ENCODE measurements at places on chromosomes 5 and 9.
A peak's percentile ranks its signal among the peaks of the same experiment; 100 is the strongest.

- DNase-seq: no peak
Measured at GRCh38 chr5:74396913-74397622, 243.5 kb downstream of the ENC1 start.

GRCh38 chr5:139051392-139051791 lies 146.8 kb downstream of the SIL1 start:
- DNase-seq: no peak

DNA sequence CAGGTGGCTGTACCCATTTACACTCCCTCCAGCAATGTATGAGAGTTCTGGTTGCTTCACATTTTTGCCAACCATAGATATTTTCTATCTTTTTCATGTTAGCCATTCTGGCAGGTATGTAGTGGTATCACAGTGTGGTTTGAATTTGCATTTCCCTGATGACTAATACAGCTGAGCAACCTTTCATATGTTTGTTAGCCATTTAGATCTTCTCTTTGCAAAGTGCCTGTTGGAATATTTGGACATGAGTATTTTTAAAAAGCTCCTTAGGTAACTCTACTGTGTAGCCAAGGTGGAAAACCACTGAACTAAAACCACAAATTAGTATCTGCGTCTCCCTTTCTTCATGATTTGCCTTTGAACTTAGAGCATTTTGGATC lies 31.9 kb downstream of the IRF1 start:
- peak; percentile 67 for DNase-seq

DNA sequence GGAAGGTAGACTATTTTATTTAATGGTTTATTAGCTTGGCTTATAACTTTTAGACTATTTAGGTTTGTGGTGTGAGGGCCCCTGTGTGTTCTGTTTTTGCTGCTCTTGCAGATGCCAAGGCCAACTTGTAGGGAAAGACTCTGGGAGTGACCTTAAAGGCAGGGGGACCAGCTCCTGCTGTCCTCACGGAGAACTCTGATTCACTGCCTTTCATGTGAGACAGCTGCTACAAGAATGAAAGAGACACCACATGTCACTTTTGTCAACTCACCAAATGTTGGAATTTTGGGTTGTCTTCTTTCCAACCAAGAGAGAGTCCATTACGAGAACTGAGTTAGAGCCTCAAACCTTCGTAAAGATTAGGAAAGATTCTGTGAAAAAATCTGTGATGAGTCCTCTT lies 258.3 kb upstream of the ADAMTSL1 start:
- no peak for DNase-seq

DNA sequence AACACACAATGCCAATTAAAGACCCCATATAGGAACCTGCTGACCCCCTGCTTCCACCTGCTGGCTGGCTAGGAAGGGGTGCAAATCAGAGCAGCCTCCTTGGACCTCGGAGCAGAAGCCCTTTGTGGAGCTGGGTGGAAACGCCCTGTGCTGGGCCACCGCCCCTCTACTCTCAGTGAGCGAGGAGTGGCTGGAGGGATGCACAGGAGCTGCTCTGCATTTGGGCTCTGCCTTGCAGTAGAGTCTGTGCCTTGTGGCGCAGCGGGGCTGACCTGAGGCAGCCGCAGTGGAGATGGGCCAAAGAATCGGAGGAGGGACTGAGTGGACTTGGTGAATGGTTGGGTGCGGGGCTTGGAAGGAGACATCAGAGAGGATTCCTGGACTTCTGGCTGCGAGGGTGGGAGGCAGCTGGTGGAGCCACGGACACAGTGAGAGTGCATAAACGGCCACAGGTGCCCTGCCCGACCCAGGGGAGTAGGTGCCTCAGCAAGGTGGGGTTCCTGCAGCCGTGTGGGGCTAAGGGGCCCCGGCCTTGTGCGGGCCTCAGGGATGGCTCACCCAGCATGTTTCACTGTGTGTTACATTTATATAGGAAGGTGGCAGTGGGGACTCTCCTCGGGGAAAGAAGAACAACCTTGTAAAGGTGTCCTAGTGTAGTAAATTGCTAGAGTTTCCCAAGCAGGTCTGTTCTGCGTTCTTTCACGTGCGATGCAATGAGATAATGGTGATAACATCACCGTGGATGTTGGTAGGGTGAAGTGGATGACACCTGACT lies 14.1 kb upstream of the IRX4 start:
- DNase-seq: no peak

DNA sequence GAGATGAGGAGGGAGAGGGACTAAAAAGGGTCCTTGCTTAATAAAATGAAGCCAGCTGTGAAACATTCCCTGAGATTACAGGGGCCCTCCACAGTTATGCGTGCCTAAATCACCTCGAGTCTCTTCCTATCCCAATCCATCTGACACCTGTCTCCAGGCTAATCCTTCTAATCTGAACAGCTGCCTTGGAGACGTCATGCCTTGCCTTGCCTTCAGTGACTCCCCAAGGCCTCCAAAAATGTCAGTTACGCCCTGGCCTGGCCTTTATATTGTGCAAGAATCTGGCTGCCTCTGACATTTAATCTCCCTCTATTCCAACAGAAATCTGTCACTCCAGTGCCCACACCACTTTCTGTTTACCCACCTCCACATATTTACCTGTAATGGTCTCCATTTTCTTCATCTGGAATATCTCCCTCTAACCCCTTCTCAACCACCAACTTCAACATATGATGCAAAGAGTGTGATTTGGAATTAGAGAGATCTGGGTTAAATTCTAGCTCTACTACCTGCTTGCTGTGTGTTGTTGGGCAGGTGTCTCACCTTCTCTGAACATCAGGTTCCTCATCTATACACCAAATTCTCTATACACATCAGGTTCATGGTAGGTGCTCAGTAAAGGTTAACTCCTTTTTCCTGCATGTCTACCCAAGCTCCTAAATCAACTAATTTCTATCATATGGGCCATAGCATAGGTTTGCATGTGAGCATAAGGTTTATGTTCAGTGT lies 57.9 kb downstream of the PTCD2 start:
- no peak for DNase-seq

- no peak for DNase-seq
Measured at GRCh38 chr5:135480511-135480910, 28.4 kb upstream of the TIFAB start.

- DNase-seq: no peak
Measured at GRCh38 chr9:18061856-18062255, 412.1 kb upstream of the ADAMTSL1 start.

DNA sequence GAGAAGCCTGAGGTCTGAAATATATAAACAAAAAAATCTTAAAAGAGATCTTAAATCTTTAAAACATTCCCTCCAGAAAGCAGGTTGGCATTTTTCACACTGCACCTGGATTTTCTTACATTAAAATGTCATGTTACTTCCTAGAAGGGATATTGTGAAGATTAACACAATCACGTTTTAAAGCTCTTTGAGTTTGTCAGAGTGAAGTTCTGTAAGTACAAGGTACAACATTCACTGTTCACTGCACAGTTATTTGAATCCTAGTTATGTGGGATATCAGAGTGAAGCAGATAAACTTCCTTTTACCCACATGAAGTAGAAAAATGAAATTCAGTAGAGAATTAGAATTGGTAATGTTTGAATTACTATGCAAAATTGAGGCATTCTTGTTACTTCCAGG lies 353.6 kb upstream of the RGMB start:
- no peak for DNase-seq

DNA sequence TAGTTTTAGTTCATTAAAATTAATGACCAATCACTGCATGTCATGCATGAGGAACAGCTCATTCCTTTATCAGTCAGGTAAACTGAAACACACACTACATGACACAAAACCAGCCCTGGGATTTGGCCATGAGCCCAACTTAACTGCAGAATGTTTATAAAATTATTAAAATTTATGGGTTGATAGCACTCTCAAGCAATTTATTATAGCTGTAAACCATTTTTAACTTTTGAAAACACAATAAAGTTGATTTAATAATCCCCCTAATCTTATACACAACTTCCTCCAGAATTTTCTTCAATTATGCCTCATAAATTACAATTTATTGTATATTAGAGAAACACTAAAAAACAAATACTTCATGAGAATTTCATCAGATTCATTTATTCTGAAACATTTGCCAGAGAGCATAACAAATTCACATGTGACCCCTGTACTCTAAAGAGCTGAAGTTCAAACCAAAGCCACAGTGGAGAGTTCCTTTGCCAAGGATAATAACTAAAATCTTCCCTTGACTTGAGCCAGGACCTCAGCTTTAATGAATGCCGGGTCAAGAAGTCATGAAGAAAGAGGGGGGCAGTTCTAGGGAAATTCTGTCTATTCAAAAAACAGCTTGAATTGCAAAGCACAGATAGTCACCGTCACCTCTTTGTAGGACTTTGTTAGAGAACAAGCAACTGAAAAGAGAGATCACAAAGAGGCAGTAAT lies 763.7 kb upstream of the GRAMD2B start:
- no peak for DNase-seq

- DNase-seq: no peak
Measured at GRCh38 chr5:9596824-9597223, 33.3 kb downstream of the TAS2R1 start.

DNA sequence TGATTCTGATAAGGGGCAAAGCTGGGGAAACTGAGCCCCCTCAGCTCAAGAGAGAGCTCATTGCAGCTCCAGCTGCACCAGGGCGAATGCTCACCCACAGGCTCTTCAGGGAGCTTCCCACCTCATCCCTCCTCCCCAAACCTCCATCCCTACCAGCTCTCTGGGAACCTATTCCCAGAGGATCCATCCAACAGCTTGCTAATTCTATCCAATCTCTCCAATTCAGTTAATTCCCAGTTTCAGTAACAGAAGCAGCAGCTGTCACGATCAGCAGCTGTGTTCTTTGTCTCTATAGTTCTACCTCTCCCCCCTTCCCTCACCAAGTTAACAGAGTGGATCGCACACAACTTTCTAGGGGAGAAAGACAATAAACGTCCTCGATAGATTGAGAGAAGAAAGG lies 135.5 kb upstream of the EFNA5 start:
- DNase-seq: no peak

- DNase-seq: no peak
Measured at GRCh38 chr9:88179062-88179521, 40.8 kb upstream of the SPATA31C2 start.

GRCh38 chr5:41071975-41072374 lies 833 bp upstream of the MROH2B start:
- peak; percentile 38 for DNase-seq

DNA sequence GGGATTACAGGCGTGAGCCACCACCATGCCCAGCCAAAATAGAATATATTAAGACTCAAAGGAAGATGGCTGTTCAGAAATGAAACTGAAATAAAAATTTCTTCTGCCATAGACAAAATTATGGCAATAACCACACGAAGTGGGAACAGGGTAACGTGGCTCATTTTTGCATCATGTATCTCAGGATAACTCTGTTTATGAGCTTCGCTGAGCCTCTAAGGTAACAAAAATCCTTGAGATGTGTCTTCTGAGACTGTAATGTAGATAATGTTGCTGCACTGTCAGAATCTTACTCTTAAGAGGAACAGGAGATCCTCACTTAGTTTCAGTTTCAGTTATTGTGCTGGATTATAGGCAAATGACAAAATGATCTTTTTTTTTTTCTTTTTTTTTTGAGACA lies 153.8 kb downstream of the GOLPH3 start:
- DNase-seq: no peak

DNA sequence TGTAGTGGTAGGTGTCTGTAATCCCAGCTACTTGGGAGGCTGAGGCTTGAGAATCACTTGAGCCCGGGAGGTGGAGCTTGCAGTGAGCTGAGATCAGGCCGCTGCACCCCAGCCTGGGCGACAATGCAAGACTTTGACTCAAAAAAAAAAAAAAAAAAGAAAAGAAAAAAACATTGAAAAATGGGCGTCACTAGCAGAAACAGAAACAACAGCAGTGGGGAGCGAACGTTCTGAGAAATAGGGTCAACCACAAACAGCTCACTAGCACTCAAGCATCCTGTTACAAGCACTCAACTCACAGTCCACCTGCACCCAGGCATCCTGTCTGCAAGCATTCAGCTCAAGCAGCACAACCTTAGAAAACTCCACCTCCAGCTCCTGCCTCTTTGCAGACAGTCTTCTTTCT lies 17.2 kb downstream of the TRIM14 start:
- no peak for DNase-seq

GRCh38 chr9:132456241-132456640 lies 46.2 kb downstream of the CFAP77 start:
- no peak for DNase-seq

GRCh38 chr5:113195771-113196170 lies 219.2 kb downstream of the DCP2 start:
- DNase-seq: no peak

DNA sequence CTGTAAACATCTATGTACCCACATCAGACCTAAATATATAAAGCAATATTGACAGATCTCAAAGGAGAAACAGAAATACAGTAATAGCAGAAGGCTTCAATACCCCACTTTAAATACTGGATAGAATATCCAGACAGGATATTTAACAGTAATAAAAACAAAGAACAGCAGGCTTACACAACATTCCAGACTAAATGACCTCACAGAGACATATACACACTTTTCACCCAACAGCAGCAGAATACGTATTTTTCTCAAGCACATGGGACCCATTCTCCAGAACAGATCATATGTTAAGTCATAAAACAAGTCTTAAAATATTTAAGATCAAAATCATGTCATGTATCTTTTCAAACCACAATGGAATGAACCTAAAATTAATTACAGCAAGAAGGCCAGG lies 76.8 kb downstream of the CAMSAP1 start:
- no peak for DNase-seq

- DNase-seq: no peak
Measured at GRCh38 chr5:116844015-116844414, 269.4 kb upstream of the SEMA6A start.

DNA sequence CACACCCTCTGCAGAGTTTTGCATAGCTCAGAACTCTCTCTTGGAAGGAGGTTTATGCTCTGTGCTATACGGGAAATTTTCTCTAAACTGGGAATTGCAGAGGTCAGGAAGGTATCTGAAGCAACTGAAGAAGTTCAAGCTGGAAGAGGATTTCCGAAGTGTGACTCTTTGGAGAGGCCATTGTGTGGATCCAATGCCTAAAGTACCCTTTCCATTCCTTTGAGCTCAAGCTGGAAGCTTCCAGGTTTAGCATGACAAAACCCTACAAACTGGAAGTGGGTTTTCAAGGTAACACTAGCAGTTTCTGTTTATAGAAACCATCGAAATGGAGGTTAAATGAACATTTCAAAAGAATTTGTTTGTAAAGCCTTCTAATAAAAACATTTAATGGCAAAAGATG lies 187.1 kb downstream of the CFAP90 start:
- DNase-seq: no peak

DNA sequence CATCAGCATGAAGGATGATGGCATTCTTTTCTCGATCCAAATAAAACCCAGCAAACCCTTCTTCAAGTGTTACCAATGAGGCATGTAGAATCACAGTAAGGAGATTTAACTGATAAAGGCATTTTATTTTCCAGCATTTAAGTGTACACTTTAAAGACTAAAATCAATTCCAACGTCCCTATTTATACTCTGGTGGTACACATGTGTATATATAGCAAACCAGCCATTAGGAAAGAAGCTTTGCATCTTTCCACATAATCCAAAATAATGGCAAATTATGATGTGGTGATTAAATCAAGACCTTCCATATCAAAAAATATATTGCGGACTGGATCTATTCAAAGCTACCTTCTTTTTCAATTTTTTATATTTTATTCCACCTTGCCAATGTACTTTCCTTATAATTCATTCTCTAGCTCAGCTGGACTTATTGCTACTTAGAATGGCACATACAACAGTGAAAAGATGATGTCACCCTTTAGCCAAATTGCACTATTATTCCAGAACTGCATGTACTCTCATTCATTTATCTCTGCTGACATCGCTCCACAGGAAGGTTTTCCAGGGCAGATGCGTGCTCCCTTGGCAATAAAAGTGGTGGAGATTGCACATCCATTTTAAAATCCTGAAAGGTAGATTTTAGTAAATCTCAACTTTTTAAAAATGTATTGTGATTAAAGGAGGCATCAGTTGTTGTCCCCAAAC lies 63.3 kb upstream of the SLC30A5 start:
- no peak for DNase-seq
